Stimulated activated CD4-positive, alpha-beta T cell treated with anti-CD3 and anti-CD28 coated beads, Interleukin-1b, Interleukin-23, amount 100 ng/mL, for 24 hours (primary cell): ENCODE measurements at places on chromosomes 5 and 9.

- DNase-seq: no peak
Observed at GRCh38 chr5:52638732-52639131, 149.0 kb upstream of the ITGA1 start.

DNA sequence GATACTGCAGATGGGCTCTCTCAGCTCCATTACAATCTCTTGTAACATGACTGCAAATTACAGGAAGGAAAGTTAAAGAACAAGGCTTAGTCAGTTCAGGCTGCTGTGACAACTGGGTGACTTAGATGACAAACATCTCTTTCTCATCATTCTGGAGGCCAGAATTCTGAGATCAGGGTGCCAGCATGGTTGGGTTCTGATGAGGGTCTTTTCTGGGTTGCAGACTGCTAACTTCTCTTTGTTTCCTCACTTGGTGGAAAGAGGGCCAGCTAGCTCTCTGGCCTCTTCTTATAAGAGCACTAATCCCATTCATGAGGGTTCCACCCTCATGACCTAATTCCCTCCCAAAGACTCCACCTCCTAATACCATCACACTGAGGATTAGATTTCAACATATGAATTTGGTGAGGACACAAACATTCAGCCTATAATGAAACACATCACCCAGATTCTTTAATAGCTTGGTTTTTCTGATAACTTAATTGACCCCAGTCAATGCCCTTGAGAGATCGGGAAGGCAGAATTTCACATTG is 73.6 kb upstream of the MAMDC2 start:
- DNase-seq: no peak

DNA sequence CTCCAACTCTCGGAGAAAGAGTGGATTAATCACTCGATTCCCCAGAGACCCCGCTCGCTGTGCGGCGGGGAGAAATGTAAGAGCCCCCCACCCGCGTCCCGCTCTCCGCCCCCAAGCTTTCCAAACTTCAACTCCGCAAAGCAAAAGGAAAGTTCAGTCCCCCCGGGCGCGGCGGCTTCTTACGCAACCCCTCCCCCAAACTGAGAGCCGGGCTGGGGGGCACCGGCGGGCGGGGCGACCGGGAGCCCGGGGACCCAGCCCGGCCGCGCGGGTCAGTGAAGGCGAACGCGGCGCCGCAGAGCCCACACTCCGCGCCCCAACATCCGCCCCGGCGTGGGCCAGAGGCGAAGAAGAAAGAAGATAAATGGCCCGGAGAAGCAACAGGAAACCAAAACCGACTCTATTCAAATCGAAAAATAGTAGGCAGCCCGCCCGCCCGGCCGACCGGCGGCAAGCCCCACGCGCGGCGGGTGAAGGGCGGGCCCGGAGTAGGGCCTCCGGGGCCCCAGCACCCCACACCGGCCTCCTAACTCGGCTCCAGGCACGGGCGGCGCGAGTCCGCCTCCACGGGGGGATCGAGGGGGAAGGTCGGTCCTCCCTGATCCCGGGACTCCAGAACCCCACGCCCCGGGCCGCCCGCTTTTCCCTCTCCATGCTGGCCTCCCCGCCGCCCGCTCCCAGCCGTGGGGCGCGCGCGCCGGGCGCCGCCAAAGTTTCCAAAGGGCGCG is 720 bp downstream of the NOTCH1 start:
- peak; percentile 65 for DNase-seq

- no peak for DNase-seq
Observed at GRCh38 chr9:16318516-16319060, 551.9 kb downstream of the BNC2 start.

DNA sequence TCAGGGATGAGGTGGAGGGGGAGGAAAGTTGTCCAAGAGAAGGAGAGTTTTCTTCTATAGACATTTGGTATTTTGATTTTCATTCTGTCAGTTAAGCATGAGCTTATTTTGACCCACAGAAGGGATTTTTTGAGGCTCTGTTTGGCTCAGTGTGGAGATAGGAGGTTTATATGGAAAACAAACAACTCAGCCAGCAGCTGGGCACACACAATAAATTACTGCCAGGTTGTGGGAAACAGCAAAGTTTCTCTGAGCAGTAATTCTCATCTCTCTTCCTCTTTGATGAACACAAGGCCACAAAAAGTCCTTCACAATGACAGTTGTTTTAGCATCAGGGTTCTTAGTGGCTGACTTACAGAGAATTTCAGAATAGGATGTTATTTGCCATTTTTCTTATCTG is 486.1 kb downstream of the KDM4C start:
- no peak for DNase-seq
